ENCODE measurements at places on chromosomes 4 and X.

DNA sequence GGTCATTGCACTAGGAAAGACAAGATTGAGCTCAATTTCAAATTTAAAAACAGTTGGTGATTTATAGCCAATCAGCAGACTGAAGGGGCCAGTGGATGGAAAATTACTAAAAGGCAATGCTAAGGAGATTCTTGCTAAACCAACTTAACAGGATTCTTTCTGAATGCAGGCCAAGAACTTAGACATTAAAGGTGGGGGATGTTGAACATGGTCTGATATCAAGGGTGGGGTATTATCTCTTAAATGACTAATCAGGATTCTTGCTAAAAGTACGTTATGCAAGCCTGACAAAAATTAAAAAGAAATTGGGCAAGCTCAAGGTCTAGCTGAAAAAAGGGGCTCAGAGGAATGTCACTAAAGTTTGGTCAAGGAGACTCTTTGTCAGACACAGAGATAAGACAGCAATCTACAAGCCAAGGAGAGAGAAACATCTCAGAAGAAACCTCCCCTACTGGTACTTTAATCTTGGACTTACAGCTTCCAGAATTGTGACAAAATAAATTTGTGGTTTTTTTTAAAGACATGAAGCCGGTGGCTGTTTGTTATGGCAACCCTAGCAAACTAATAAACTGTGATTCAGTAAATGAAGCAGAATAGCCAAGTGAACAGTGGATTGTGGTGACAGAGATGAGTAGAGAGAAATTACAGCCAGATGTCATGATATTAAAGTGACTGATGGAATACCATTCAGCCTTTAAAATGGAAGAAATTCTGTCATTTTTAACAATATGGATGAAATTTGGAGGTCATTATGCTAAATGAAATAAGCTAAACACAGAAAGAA, 120.3 kb upstream of the KLHL4 start:
- DNase-seq: no peak

DNA sequence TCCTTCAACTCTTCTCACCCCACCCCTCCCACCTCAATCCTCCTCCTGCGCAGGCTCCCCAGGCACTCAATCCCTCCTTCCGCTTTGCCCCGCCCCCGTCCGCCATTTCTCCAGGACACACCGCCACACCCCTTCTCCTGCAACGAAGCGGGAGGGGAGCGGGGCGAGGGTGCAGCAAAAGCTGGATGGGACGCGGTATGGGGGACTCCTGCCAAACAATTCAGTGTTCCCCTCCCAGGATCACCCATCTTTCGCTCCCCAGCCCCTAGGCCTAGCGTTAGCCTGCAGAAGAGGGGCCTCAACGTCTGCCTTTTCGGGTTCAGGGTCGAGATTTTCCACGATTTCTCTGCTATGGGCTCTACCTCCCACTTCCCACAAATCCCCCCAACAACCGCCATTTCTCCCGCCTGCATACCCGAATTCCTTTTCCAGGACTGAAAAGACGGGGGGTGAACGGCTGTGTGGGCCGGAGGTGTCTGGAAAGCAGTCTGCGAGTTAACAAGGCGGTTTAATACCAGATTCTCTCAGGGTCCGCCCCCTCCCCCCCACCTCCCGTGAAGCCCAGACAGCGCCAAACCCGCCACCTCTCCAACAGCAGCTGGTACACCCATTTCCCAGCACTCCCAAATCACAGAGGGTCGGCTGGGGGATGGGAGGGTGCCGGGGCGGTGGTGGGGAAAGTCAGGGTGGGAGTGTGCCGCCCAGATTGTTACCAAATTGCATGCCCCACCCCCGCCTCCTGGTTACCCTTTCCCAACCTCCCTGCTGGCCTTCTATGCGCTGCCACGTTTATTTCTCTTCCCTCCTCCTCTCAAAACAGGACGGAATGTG, 774 bp downstream of the ARMCX2 start:
- DNase-seq: peak; percentile 37

GRCh38 chrX:148204195-148204594, 223.1 kb downstream of the FMR1NB start:
- DNase-seq: no peak

DNA sequence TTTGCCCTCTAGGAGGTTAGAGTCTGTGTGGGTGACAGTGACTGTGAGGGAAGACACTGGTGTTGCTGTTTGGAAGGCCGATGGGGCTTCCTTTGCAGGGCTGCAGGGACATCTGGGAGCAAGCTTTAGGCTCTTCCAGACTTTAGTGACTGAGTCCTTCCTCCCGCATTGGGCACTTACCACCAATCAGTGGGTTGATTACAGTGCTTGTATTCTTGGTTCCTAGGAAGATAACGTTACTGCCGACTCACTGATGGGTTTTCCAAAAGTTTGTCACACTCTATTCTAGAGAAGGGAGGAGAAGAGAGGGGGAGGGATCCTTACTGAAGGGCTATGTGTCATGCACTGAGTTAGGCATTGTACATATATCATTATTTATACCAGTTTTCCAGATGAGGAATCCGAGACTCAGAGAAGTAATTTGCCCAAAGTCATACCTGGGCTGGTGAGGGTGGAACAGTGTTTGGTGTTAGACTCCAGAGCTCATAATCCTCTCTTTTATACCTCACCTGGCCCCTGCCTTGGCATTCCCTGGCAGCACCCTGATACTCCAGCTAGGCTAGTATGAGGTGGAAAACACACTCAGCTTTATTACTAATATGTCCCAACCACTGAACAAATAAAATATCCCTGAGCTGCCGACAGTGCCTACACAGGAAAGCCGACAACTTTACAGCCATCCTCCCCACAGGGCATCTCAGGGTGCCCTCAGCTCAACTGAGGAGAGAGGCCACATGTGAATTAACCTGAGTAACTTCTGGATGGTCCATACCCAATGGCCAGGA, 3.8 kb downstream of the CHST7 start:
- no peak for DNase-seq

DNA sequence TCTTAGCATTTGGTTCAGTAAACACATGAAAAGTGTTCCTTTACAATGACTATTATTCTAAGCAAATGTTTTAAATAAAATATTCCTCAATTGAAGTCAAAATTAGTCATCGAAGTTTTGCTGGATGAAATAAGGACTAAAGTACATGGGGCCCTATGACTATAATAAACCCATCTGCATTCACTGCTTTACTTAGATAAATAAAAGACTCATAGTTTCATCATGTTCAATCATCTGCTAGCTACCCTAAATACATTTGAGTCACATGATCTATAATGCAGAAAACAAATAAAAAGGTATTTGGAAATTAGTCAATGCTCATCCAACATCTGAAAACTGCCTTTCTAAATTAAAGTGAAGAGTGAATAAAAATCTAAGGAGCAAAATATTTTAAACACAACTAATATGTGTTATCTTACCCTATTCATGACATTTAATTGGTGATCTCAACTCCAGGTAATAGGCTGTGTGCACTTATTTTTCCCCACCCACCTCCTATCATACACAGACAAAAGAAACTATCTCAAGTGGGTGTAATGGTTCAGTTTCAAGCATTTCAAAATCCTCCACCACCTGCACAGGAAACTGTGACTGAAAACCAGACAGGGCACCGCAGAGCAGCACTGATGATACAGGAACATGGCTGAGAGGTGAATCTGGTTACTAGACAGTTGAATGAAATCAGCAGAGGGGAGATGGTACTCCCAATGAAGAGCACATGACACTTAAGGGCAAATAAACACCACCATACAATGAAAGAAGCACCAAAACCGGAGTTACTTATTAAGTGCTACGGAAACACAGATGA, 78.6 kb downstream of the CAMK2D start:
- peak; percentile 58 for DNase-seq

GRCh38 chrX:53831662-53832635, 145.4 kb upstream of the HUWE1 start:
- peak; percentile 8 for DNase-seq

- DNase-seq: peak; percentile 15
Measured at GRCh38 chr4:36255577-36255976, 11.3 kb upstream of the ARAP2 start.

GRCh38 chr4:139973616-139974015, 180.4 kb downstream of the MAML3 start:
- DNase-seq: no peak

- no peak for DNase-seq
Measured at GRCh38 chr4:82367438-82368097, 6.2 kb downstream of the HNRNPD start.

- no peak for DNase-seq
Measured at GRCh38 chr4:20431543-20431951, 179.8 kb downstream of the SLIT2 start.

DNA sequence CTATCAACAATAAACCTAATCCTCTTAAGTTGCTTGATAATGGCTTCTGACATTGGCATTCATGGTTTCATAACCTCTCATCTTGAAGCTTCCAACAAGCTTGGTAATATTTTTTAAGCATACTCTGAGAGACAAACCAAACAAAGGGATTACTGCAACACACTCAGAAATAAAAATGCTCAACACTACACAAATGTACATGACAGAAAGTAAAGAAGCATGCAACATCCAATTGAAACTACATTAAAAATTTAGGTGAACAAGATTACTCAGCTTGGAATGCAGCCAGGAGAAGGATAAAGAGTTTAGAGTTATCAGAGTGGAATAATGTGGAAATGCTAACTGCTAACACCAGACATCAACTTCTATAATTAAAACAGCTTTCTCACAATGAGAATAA, 1136.6 kb upstream of the PABPC4L start:
- DNase-seq: no peak

DNA sequence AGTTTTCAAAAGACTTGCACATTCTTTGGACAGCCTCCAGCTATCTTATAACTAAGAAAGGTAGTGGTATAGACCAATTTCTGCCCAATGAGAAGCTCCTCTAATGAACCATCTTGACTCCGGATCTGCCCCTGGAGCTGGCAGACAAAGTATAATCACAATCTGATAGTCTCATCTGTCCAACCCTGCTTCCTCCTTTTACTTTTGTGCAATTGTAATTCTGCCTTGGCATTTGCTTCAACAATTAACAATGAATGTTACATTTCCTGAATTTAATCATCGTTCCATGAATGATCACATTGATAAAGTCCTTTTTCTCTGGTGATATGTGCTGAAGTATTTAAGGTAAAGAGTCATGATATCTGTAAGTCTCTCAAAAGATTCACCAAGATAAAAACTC, 27.8 kb downstream of the FRYL start:
- no peak for DNase-seq

GRCh38 chrX:116318672-116319071, 117.7 kb upstream of the SLC6A14 start:
- DNase-seq: no peak

- DNase-seq: no peak
Measured at GRCh38 chr4:72390409-72390808, 178.6 kb downstream of the ADAMTS3 start.

DNA sequence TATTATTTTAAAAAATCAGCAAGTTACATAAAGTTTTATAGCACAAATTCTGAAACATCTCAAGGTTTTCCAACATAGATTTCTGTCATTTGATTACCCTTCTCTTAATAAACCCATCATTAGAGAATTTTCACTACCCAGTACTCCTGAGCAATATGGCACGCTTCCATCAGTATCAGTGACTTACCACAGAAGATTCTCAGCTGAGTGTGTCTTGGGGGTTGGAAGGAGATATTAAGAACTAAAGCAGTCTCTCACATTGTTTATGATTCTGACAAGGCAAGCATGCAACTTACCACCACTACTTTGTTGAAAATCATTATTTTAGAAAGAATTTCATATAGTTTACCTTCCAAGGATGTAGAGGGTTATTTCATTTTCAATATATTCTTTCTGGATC, 67.7 kb downstream of the INPP4B start:
- no peak for DNase-seq

DNA sequence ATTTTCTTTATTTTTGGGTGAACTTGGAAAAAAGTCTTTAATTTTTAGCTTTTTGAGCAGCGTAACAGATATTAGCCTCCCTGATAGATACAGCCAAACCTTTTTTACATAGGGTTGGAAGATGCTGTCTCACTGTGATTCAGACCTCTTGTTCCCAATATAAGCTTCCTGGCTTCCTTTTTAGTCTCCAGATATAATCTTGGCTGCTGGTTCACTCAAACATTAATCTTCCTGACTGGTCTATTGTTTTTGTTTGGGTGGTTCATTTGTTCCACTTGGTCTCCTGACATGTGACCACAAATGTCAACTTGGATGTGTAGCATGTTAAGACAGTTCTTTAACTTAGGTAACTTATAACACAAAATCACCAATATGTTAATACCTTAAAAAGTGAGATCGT, 23.0 kb downstream of the RPA4 start:
- DNase-seq: no peak

GRCh38 chr4:130855533-130855932, 1759.6 kb downstream of the C4orf33 start:
- DNase-seq: no peak

DNA sequence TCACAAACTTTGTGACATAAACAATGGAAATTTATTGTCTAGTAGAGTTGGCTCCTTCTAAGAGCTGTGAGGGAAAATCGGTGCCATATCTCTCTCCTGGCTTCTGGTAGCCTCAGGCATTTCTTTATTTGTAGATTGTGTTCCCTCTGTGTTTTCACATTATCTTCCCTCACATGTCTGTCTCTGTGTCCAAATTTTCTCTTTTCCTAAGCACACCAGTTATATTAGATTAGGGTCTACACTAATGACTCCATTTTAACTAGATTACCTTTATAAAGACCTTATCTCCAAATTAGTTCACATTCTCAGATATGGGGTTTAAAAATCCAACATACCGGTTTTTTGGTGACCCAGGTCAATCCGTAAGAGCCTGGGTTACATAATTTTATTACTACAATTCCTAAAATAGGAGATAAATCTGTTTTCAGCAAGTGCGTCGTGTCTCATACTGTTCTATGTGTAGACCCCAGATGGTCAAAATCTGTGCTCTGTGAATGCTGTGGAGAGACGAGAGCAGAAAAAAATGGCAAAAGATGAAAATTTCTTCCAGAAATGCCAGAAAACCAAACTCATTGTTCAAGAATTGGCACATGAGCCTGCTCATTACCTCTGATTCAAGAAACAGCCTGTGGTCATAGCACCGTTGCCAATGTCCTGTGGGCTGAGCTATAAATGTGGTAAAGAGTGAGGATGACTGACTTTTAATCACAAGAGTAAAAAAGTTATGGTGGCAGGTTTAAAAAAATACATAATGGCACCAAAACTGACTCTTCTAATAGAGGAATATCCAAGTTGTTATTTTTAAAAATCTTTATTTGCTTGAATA, 574.7 kb downstream of the PCDH7 start:
- no peak for DNase-seq

DNA sequence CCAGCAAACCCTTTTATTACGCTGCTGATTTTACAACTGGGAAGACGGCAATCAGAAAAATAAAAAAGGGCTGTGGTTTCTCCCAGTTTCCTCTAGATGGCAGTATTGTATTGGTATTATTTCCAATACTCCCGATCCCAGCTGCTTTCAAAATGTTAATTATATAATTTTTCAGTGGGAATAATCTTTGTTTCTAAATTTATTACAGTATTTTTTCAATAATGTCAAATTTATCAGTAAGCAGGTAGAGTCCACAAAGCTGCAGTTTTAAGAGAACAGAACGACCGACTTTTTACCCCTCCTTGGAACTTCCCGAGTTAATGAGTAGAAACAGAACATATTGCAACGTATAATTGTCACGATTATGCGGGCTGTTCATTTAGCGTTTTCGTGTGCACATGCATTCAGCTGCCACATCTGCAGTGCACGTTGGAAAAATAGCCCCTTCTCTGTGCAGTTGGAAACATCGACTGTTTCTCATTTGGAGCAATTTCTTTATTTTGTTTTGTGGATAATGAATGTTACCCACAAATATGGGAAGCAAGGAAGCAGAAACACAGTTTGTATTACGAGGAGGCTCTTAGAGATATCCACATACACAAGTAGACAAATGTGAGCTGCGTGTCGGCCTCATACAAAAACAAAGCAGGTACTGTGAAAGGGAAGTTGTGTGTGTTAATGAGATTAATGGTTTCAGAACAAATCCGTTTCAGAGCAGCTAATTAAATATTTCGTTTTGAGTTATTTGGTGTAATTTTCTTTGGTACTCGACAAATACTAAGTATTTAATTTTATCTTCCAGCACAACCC, 188.0 kb downstream of the STIM2 start:
- no peak for DNase-seq
